ENCODE measurements at places on chromosomes 6 and 20. TPM values are rescaled to one million over a fixed set of nuclear protein-coding genes. Genes with fewer than 3 reads are reported as not detected.

GRCh38 chr20:36463212-36464061 is 77.9 kb upstream of the MYL9 start:
- no peaks in the 10 kb centered on the region for H3K27me3 ChIP-seq
- H3K27ac ChIP-seq: peak overlapping the region; percentile 95
- H3K36me3 ChIP-seq: no peaks in the 10 kb centered on the region
- H3K4me1 ChIP-seq: peaks cover 76% of the 10 kb centered on the region

GRCh38 chr6:2980465-2980855 is 9.1 kb upstream of the SERPINB6 start:
- H3K4me3 ChIP-seq: no peak overlapping the region
- peak overlapping the region; percentile 80 for H3K27ac ChIP-seq
- peaks cover 20% of the 10 kb centered on the region for H3K4me1 ChIP-seq
- H3K27me3 ChIP-seq: no peaks in the 10 kb centered on the region

- no peaks in the 10 kb centered on the region for H3K4me1 ChIP-seq
- H3K27ac ChIP-seq: no peak overlapping the region
- DNase-seq: no peak
- no peaks in the 10 kb centered on the region for H3K27me3 ChIP-seq
- H3K4me3 ChIP-seq: no peak overlapping the region
- no peaks in the 10 kb centered on the region for H3K36me3 ChIP-seq
Observed at GRCh38 chr6:86192123-86192522, 549.4 kb upstream of the SYNCRIP start.

GRCh38 chr6:14273191-14273590 is 155.6 kb downstream of the CD83 start:
- no peaks in the 10 kb centered on the region for H3K36me3 ChIP-seq
- H3K27ac ChIP-seq: peak overlapping the region; percentile 81
- H3K4me1 ChIP-seq: peaks cover 45% of the 10 kb centered on the region

GRCh38 chr20:33013701-33014326 is 6.3 kb downstream of the BPIFB2 start:
- peaks cover 8% of the 10 kb centered on the region for H3K4me1 ChIP-seq
- H3K27me3 ChIP-seq: no peaks in the 10 kb centered on the region
- H3K27ac ChIP-seq: no peak overlapping the region
- no peak overlapping the region for H3K4me3 ChIP-seq

- H3K27ac ChIP-seq: no peak overlapping the region
- DNase-seq: no peak
- peaks cover 2% of the 10 kb centered on the region for H3K4me1 ChIP-seq
- H3K4me3 ChIP-seq: no peak overlapping the region
- H3K36me3 ChIP-seq: no peaks in the 10 kb centered on the region
Observed at GRCh38 chr20:38121741-38122140, 43.3 kb downstream of the TGM2 start.

GRCh38 chr20:22383156-22383555 is 201.2 kb downstream of the FOXA2 start:
- H3K27me3 ChIP-seq: no peaks in the 10 kb centered on the region
- no peaks in the 10 kb centered on the region for H3K36me3 ChIP-seq
- no peak for DNase-seq
- no peak overlapping the region for H3K4me3 ChIP-seq

GRCh38 chr6:74182992-74183391 is 487.0 kb downstream of the CD109 start:
- no peaks in the 10 kb centered on the region for H3K27me3 ChIP-seq
- no peaks in the 10 kb centered on the region for H3K4me1 ChIP-seq
- no peaks in the 10 kb centered on the region for H3K36me3 ChIP-seq

DNA sequence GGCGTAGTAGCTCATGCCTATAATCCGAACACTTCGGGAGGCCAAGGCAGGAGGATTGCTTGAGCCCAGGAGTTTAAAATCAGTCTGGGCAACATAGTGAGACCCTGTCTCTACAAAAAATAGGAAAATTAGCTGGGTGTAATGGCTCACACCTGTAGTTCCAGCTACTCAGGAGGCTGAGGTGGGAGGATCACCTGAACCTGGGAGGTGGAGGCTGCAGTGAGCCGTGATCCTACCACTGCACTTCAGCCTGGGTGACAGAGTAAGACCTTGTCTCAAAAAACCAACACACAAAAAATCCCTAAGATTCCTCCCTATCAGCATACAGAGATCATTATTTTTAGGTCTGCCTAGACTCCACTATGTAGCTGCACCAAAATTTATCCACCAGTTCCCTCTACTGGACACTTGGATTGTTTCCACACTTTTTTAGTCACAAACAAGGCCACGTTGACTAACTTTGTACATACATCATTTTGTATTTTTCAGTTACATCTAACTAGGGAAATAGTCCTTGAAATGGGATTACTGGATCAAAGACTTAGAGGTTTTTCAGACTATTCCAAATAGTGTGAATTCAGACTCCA is 3.6 kb upstream of the PHF1 start:
- no peak overlapping the region for H3K4me3 ChIP-seq
- no peaks in the 10 kb centered on the region for H3K27me3 ChIP-seq
- H3K27ac ChIP-seq: no peak overlapping the region
- H3K36me3 ChIP-seq: no peaks in the 10 kb centered on the region
- H3K4me1 ChIP-seq: peaks cover 10% of the 10 kb centered on the region

- DNase-seq: no peak
- H3K36me3 ChIP-seq: peaks cover 36% of the 10 kb centered on the region
- no peaks in the 10 kb centered on the region for H3K27me3 ChIP-seq
- H3K4me1 ChIP-seq: peaks cover 26% of the 10 kb centered on the region
Observed at GRCh38 chr6:138410048-138410735, 6.2 kb downstream of the HEBP2 start.

DNA sequence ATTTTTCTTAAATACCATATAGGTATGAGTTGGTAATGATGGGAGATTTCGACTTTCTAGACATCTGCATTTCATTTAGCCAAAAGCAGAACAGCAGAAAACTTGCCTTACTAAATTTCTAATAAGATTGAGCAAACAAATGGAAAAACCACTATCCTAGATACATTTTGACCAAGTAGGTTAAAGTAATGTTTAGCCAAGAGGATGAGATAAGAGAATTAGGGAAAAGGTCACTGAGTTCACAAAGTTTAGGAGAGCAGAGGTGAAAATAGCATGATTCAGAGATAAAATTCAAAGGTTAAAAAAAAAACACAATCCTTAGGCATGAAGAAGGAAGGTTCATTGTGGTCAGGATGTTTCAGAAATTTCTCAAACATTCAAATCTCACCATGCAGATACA is 450.3 kb downstream of the CD83 start:
- H3K4me1 ChIP-seq: no peaks in the 10 kb centered on the region
- no peak for DNase-seq
- no peak overlapping the region for H3K27ac ChIP-seq
- H3K36me3 ChIP-seq: no peaks in the 10 kb centered on the region
- no peak overlapping the region for H3K4me3 ChIP-seq
- H3K27me3 ChIP-seq: no peaks in the 10 kb centered on the region

- H3K36me3 ChIP-seq: no peaks in the 10 kb centered on the region
- H3K4me1 ChIP-seq: no peaks in the 10 kb centered on the region
- H3K27ac ChIP-seq: no peak overlapping the region
- no peaks in the 10 kb centered on the region for H3K27me3 ChIP-seq
- no peak for DNase-seq
Observed at GRCh38 chr6:163308629-163309440, 105.7 kb upstream of the QKI start.

GRCh38 chr6:168193816-168194721 is 115.1 kb upstream of the FRMD1 start:
- H3K4me3 ChIP-seq: no peak overlapping the region
- H3K27me3 ChIP-seq: no peaks in the 10 kb centered on the region
- no peaks in the 10 kb centered on the region for H3K36me3 ChIP-seq
- no peak overlapping the region for H3K27ac ChIP-seq
- H3K4me1 ChIP-seq: peaks cover 5% of the 10 kb centered on the region
- no peak for DNase-seq

- H3K27me3 ChIP-seq: no peaks in the 10 kb centered on the region
- no peak for DNase-seq
- H3K4me3 ChIP-seq: no peak overlapping the region
- H3K36me3 ChIP-seq: no peaks in the 10 kb centered on the region
- H3K4me1 ChIP-seq: no peaks in the 10 kb centered on the region
Observed at GRCh38 chr20:60408435-60408834, 450.2 kb downstream of the CDH26 start.

- H3K27me3 ChIP-seq: no peaks in the 10 kb centered on the region
- no peaks in the 10 kb centered on the region for H3K36me3 ChIP-seq
- no peak overlapping the region for H3K4me3 ChIP-seq
- DNase-seq: no peak
- H3K4me1 ChIP-seq: no peaks in the 10 kb centered on the region
Observed at GRCh38 chr6:129207832-129208231, 324.9 kb downstream of the LAMA2 start.

CST3 gene
- total RNA-seq: 899 TPM

AIF1 gene
- total RNA-seq: 5.7 TPM

DEFB124 gene
- total RNA-seq: not detected

FHL5 gene
- 12.2 TPM for total RNA-seq

LRP11 gene
- total RNA-seq: 73.5 TPM

GSTA3 gene
- total RNA-seq: not detected
